ENCODE measurements at places on chromosomes 11 and 22. TPM values are rescaled to one million over a fixed set of nuclear protein-coding genes. Genes with fewer than 3 reads are reported as not detected.
A peak's percentile ranks its signal among the peaks of the same experiment; 100 is the strongest.

MMP13 gene
- total RNA-seq: 0.47 TPM

TMEM45B gene
- not detected for total RNA-seq

PYGM gene
- 0.02 TPM for total RNA-seq

MS4A1 gene
- total RNA-seq: not detected

MAPK8IP2 gene
- total RNA-seq: 0.47 TPM

TPST2 gene
- total RNA-seq: 50.1 TPM

AMPD3 gene
- total RNA-seq: 6.8 TPM

GTSE1 gene
- 33.2 TPM for total RNA-seq

UCP3 gene
- total RNA-seq: 0.43 TPM

OR10G4 gene
- not detected for total RNA-seq

ROBO4 gene
- total RNA-seq: 21.1 TPM

TMEM179B gene
- 181 TPM for total RNA-seq

CFAP300 gene
- 0.57 TPM for total RNA-seq

TRPM5 gene
- total RNA-seq: 0.05 TPM

ELMOD1 gene
- 2.3 TPM for total RNA-seq

OR10A2 gene
- total RNA-seq: not detected

DGCR6 gene
- 0.57 TPM for total RNA-seq

DCHS1 gene
- 0.66 TPM for total RNA-seq

NAV2 gene
- total RNA-seq: 1.9 TPM

SMTNL1 gene
- total RNA-seq: not detected

ZP1 gene
- 1.9 TPM for total RNA-seq

BAIAP2L2 gene
- total RNA-seq: not detected

VSTM5 gene
- not detected for total RNA-seq

DNA sequence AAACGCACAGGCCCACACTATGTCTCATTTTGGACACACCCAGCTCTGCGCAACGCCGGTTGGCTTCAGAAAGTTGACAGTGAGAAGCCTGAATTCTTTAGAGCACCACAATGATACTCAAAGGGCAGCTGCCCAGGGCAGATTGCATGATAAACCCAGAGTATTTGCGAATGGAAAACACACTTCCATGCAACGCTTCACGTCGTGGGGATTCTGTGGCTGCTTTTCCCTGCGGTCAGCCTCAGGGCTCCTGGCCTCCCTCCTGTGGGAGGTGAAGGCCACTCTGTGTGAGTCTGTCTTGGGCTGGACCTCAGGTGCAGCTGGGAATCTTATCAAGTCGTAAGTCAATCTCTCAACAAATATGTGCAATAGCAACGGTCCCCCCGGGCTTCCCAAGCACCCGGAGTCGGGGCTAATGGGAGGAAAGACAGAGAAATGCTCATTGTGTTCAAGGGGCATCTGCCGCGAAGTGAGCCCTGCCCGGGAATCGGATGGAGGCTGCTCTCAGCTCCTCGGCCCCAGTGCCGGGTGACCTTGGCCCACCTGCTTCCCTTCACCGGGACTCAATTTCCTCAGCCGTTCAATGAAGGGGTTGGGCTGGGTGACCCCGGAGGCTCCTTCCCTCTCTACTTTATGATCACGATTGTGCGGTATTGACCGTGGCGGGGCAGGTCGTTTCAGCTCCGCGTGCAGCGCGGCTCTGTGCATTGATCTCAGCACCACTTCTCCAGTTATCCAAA lies 623.6 kb downstream of the BRD1 start:
- no peak for DNase-seq

GRCh38 chr22:30324014-30324730 lies 2.6 kb downstream of the TBC1D10A start:
- no peak for DNase-seq

DNA sequence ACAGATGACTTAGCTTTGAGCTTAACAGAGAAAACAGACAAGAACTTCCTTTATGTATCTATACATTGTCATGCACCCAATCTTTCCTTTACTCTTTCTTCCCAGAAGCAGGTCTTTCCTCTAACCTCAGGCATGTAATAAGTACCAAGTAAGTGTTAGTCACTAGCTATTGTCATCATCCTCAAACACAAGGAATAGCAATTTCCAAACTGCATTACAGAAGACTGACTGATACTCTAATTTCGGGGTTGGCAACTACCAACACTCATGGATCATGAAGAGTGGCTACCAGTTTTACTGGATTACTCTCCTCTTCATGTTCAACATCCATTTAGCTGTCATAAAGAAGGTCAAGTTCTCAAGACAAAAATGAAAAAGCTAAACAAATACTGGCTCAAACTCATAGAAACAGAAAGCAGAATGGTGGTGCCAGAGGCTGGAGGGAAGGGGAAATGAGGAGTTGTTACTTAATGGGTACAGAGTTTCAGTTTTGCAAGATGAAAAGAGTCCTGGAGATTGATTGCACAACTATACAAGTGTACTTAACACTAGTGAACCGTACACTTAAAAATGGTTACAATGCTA lies 111.6 kb downstream of the SIK3 start:
- peak; percentile 89 for DNase-seq

DNA sequence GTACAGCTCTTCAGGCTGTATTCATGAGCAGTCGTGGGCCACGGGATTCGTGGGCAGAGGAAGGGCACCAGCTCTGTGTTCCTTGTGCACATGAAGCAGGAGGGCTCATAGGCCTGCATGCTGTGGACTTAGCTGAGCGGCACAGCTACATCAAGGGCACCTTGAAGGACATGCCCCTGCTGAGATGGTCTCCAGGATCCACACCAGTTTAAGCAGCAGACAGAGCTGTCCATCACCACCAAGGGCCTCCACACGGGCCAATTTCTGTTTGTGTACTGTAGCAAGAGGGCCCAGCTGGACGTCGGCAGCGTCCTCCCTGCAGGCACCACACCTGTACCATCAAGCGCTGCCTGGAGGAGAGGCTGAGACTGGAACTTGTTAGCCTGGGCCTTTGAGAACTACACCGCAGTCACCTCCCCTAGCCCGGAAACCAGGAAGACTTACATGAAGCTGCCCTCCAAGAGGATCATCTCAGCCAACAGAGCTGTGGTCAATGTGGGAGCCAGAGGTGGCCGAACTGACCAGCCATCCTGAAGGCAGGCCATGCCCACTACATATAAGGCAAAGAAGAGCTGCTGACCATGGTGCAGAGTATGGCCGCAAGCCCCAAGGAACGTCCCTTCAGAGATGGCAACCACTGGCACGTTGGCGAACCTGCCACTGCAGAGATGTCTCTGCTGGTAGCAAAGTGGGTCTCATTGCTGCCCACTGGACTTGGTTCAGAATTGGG lies 32.7 kb upstream of the GNB1L start:
- DNase-seq: no peak

GRCh38 chr11:34346551-34346950 lies 11.3 kb downstream of the ABTB2 start:
- DNase-seq: no peak

GRCh38 chr11:111532365-111532709 lies 8.2 kb upstream of the LAYN start:
- no peak for DNase-seq

- DNase-seq: peak; percentile 44
These were observed 4.9 kb downstream of the LGALS1 start for GRCh38 chr22:37680191-37680851.

GRCh38 chr22:38074181-38075104 lies 9.5 kb downstream of the SLC16A8 start:
- DNase-seq: no peak

GRCh38 chr22:27552176-27552575 lies 249.4 kb downstream of the MN1 start:
- DNase-seq: no peak

GRCh38 chr22:25823276-25823675 lies 81.3 kb downstream of the MYO18B start:
- DNase-seq: no peak

DNA sequence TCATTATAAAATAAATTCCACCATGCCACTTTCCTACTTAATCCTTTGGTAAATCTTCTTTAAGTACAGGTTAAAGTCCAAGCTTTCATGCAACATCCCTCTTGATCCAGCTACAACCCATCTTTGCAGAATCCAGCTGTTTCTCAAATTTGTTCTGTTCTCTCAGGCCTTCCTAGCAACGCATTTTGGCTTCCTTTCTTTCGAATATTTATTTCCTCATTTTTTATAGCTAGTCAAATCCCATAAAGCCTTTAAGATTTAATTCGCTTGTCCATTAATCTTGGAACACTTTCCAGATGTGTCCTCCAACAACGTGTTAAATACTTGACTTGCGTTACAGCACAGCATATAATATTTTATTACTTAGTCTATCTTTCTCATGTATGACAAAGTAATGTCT lies 600.1 kb upstream of the CHORDC1 start:
- no peak for DNase-seq

- peak; percentile 33 for DNase-seq
These were observed 27.3 kb downstream of the HSPA8 start for GRCh38 chr11:123034597-123034996.

DNA sequence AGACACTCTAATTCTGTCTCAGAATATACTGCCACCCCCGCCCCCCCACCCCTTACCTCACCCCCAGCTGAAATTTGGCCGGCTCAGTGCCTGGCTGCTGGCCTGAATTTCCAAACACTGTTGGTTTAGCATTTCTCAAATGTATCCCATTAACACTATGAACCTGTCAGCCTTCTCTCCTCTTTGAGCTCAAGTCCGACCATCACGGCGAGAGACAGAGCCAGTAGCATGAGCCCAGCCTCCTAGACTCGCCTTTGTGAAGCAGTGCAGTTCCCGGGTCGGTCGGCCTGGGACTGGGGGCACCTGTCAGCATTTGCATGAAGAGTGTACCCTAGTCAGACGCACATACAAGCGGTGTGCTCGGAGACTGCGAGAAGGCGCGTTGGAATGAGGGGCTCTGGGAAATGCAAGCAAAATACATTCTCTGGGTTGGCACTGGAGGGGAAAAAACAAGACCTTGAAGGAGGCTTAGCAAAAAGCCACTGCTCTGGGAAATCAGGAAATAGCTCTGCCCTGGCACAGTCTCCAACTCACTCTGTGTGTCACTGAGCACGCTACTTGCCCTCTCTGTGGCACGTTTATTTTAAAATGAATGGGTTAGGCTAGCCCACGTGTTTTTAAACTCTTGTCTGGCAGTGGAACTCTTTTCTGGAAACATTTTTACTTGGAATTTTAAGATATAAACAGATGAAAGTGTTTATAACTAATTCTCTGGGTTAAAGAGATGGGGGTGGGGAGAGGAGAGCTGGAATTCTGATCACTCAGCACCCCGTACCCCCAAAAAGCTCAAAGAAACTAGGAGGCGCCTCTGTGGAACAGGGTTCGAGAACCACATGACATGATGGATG lies 108.3 kb downstream of the TIMP3 start:
- no peak for DNase-seq

DNA sequence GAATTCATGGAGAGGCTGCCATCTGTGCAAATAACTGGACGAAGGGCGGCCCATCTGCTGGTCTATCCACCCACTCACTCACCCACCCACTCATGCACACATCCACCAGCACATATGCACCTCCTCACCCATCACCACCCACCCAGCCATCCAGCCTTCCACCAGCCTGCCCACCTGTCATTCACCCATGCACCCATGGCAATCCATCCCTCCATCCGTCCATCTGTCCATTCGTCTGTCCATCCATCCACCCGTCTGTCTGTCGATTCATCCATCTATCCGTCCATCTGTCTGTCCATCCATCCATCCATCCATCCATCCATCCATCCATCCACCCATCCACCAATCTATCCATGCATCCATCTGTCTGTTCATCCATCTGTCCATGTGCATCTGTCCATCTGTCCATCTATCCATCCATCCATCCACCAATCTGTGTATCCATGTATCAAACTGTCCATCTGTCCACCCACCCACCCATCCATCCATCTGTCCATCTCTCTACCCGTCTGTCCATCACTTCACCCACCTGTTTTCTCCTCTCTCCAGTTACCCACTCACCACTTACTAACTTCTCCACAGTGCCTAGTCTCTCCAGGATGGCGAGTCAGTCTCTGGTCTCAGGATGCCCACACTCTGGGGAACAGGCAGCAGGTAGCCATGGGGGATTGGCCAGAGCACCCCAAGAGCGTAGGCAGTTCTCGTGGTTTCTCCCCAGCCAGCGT lies 8.9 kb downstream of the TRPM5 start:
- no peak for DNase-seq

GRCh38 chr22:25143156-25144076 lies 56.2 kb upstream of the CRYBB3 start:
- DNase-seq: no peak

DNA sequence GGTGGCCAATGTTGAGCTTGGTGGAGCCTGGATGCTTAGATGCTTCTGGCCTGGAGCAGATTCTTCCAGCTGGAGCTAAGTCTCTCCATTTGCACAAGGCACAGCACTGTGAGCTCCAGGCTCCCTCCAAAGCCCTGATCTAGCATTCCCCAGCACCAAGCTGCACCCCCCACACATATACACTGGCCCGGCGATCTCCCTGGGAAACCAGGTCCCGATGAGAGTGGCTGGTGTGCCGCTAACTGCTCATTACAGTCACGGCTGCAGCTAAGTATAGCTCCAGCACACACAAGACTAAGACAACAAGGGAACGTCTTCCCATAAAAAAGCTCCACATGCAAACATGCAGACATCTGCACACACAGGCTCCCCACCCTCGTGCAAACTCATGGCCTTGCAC lies 17.6 kb downstream of the KCNC1 start:
- DNase-seq: no peak

DNA sequence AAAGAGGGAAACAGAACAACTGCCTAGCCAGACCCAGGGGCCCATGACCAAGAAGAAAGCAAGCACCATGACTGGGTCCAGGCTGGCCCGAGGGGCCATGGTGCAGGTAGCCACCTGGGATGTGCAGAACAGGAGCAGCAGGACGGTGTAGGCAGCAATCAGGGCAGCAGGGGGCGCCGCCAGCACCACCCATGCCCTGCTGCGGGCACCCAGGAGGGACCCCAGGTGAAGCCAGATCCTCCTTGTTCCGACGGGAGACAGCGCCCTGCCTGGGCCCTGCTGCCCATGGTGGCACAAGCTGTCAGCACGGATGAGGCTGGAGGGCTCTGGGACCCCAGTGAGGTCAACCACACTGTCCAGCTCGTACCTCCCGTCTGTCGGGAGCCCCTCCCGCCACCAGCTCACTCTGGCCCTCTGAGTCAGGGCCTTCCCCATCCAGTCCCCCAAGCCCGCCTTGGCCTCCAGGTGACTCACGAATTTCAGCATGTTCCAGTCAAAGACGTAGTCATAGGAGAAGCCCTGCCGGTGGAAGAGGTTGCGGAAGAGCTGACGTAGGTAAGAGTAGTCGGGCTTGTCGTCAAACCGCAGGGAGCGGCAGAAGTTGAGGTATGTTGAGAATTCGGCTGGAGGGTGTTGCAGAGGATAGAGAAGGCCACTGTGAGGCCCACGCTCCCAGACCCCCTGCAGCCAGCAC lies 18.8 kb downstream of the CSNK1E start:
- DNase-seq: peak; percentile 99
